Fibroblast of skin of left quadriceps (primary cell): ENCODE measurements at places on chromosomes 11 and 22.

DNA sequence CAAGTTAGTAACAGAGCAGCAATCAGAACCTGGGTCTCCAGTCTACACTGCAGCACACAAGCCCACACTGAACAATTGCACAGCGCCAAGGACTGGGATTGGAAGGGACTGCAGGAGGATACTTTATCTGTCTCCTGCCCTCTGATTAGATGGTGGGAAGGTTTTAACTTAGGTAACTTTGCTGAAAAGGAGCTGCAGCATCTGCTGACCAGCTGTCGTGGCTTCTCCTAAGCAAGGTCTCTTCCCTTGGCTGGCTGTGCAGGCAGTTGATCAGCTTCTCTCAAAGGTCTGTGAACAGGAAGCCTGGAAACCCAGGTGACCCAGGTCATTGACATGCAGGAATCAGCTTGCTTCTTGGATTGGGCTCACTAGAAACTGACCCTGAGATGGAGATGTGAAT is 82.4 kb downstream of the ISX start:
- no peak for DNase-seq

GRCh38 chr22:26561756-26562417 is 28.0 kb downstream of the TPST2 start:
- no peak for DNase-seq

GRCh38 chr11:71563406-71563805 is 2.0 kb upstream of the KRTAP5-10 start:
- DNase-seq, result no peak

DNA sequence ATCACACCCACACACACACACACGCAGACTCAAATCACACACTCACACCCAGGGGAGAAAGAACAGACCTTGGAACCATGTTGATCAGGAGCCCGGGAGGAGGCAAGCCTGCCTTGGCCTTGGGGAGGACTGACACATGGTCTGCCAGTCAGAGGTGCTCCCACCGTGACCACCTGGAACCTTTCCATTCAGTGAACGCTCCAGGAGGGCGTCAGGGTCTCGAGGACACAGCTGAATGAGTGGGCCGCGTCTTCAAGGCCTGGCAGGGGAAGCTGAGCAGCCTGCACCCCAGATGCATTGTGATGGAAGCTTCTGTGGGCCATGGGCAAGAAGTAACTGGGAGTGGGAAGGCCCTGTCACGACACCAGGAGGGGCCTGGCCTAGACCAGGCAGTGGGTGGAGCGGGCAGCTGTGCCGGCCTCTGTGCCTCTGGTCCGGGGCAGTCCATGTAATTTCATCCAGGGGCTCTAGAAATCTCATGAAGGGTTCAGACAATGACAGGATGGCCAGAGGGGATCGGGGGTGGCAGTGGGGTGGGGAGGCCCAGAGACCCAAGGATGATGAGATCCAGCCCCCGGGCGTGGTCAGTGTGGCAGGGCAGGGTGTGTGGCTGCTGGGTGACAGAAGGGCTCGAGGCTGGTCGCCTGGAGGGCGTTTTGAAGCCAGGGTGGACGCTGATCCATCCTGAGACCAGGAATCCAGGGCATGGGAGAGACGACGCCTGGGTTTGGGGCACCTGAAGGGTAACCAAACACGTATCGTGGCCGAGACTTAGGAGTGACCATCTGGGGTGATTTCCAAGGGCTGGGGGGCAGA is 53.7 kb downstream of the IGF2 start:
- DNase-seq, result no peak

GRCh38 chr11:64974124-64974523 is 2.2 kb upstream of the MAJIN start:
- DNase-seq, result no peak

DNA sequence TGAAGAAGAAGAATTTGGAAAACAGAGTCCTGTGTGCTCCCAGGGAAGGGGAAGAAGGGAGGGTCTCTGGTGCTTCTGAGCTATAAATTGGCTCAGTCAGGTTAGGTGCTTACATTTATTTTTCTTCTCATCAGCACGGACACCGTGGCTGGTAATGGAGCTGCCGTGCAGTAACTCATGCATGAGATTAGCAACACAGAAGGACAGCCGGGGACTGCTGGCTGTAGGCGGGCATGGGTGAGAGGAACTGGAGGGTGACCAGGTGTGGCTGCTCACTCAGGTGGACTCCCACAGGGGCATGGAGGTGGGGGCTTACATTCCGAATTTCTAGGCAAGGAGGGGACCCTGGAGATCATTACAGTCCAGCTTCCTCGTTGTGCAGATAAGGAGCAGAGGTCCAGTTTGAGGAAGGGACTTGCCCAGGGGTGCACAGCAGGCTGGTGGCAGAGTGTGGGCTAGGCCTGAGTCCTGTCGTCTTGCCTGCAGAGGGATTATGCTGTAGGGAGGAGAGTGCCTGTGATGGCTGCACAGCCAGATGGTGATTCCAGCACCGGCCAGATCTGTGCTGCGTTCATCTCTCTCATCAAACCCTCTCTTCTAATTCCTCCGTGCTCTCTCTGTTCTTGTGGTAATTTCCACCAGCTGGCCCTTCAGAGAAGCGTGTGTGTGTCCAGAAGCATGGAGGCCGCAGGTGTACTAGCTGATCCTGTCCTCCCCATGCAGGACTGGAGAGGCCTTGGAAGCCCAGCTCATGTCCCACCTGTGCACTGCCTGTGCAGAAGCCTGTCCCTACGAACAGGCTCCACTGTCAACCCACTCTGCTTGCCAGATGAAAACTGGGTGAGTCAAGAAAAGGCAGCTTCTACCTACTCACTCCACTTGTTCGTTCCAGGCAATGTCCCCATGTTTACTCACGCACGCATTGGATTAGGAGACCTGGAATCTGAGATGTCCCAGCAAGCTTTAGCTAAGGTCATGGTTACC is 78.9 kb downstream of the NTM start:
- DNase-seq, result no peak

DNA sequence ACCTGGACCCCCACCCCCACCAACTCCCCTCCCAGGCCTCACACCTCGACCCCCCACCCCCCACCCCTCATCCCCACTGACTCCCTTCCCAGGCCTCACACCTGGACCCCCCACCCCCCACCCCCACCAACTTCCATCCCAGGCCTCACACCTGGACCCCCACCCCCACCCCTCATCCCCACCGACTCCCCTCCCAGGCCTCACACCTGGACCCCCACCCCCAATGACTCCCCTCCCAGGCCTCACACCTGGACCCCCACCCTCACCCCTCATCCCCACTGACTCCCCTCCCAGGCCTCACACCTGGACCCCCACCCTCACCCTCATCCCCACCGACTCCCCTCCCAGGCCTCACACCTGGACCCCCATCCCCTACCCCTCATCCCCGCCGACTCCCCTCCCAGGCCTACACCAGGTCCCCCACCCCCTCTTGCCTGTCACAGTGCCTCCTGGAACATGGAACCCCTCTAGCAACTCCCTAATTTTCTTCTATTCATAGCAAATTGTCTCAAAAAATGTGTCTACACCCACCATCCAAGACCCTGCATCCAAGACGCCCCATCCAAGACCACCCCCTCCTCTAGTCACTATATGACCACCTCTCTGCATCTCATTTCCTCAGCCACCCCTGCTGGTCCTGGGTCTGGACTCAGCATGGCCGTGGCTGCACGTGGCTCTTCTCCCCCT is 36.9 kb upstream of the BRSK2 start:
- DNase-seq, result no peak

DNA sequence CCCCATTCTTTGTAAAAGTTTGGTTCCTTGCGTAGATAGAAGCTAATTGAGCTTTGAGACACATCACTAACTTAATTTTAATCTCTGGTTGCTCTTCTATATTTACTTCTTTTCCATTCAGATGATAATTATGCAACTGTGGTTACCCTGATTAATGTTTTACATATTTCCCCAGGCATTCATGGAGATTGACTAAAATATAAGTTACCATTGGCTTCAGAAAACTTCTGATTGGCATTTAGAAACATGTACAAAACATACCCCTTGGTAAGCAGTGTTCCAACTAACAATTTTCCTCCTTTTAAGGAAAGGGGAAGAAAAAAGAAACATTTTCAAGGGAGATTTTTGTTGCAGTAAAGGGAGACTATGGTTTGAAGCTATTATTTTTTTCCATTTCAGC is 43.9 kb downstream of the FAT3 start:
- no peak for DNase-seq

GRCh38 chr11:31805037-31805628 is 6.0 kb downstream of the PAX6 start:
- DNase-seq, result no peak

DNA sequence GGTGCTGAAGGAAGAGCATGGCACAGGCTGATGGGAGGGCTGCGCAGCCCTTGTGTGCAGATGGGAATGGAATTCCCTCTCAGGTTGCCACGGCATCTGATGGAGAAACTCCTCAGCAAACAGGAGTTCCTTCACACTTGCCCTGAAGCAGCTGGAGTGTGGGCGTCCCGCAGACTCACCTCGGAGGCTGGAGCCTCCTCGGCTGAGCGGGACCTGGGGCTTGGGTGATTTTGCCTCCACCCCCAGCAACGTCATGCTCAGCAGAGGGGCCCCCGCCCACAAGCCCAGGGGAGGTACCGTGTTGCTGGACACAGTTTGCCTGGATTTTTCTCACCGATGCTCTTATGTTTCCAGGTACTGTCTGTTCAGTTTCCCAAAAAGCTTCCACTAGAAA is 63.4 kb downstream of the MYO7A start:
- no peak for DNase-seq

DNA sequence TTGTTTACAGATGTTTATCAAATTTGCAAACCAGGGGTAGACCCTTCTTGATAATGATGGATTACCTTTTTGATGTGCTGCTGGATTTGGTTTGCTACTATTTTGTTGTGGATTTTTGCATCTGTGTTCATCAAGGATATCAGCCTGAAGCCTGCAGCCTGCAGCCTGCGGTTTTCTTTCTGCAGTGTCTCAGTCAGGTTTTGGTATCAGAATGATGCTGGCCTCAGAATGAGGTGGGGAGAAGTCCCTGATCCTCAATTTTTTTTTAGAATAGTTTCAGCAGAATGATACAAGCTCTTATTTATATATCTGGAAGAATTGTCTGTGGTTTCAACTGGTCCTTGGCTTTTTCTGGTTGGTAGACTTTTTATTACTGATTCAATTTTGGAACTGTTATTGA is 19.7 kb upstream of the RAB38 start:
- DNase-seq, result no peak

DNA sequence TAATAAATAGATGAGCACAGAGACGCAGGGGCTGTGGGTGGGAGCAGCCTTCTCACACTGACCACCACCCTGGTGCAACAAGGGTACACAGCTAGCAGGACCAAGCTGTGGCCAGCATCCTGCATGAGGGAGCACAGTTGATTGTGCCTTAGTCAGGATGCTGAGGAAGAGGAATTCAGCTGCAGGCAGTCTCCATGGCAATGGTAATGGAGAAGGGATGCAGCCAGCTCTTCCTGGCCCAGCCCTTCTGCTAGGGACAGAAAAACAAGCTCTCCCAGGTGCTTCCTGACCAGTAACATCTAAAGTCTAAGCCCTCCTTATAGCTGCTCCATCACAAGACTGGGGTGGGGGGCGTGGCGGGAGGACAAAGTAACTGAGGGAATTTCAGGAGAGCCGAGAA is 363.5 kb downstream of the BUD13 start:
- DNase-seq, result no peak

DNA sequence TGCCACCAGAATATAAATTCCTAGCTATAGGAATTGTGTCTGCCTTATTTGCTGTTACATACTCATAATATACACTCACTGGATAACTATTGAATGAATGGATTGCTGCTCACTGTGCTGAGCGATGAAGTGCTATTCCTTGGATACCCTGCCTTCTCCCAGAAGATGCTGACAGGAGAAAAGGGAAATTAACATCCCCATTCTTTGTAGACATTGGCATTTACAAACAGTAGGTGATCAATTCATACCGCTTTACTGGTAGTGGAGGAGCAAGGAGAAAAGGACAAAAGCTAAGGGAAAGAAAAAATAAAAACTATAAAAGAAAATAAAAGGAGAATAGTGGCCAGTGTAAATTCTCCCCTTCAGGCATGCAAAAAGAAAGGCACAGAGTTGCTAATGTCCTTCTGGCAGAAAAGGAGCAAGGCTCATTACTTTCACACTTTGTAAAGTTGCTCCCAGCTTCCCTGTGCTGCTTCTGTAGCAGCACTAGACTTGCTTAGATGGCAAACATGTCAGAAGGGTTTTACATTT is 183.0 kb downstream of the LUZP2 start:
- DNase-seq, result no peak

GRCh38 chr11:14454861-14455632 is 44.6 kb downstream of the COPB1 start:
- no peak for DNase-seq

GRCh38 chr22:30288419-30289140 is 725 bp downstream of the CASTOR1 start:
- DNase-seq, result no peak

DNA sequence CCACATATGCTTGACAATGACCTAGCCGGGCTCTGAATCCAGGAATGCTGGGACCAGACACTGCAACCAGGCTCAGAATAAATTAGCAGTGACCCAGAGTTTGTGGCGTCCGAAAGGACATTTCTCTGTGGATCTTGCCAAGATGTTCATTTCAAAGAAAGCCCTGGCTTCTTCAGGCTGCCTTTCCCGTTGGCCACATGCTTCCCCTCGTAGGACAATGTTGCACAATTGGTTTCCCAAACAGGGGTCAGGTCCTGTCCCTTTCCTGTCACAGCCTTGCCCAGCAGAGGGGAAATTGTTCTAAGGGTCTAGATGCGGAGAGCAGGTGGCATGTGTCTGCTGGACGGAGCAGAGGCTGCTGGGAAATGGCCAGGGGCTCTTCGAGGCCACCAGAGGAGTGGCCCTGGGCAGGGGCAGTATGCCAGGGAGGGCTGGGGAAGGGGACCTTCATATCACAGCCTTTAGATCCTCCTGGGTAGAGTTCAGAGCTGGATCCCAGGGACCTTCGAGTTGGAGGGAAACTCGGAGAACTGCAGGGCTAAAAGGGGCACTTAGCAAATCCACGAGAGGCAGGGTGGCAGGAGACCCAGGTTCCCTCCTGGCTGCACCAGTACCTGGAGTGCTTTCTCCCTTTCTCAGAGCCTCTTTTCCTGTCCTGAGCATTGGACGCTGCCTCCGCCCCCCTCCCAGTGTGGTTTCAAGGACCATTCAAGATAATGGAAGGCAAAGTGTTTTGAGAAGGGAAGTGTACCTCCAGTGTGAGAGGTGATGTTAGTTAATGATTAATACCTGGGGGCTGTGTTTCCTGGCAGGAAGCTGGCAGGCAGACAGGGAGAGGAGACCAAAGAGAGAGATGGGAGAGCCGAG is 42.3 kb downstream of the C11orf96 start:
- no peak for DNase-seq

GRCh38 chr11:10005955-10006525 is 288.0 kb downstream of the SBF2 start:
- no peak for DNase-seq
